Uterus (tissue), 4 donors: ENCODE measurements at places on chromosomes 1 and 21. TPM values are rescaled to one million over a fixed set of nuclear protein-coding genes. Genes with fewer than 3 reads are reported as not detected.

S100A16 gene
- 72.6 TPM for total RNA-seq

DNA sequence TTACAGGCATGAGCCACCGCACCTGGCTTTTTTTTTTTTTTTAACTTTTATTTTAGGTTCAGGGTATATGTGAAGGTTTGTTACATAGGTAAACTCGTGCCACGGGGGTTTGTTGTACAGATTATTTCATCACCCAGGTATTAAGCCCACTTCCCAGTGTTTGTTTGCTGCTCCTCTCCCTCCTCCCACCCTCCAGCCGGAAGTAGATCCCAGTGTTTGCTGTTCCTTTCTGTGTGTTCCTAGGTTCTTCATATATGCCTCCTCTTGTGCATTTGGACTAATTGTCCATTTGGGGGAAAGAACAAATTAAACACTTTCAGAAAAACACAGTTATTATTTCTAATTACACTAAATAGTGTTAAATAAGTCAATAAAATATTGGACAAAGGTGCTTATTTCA is 1.1 kb upstream of the SLC2A7 start:
- DNase-seq, result no peak

GRCh38 chr21:35225573-35225972 is 176.5 kb upstream of the RUNX1 start:
- DNase-seq, result no peak

DNA sequence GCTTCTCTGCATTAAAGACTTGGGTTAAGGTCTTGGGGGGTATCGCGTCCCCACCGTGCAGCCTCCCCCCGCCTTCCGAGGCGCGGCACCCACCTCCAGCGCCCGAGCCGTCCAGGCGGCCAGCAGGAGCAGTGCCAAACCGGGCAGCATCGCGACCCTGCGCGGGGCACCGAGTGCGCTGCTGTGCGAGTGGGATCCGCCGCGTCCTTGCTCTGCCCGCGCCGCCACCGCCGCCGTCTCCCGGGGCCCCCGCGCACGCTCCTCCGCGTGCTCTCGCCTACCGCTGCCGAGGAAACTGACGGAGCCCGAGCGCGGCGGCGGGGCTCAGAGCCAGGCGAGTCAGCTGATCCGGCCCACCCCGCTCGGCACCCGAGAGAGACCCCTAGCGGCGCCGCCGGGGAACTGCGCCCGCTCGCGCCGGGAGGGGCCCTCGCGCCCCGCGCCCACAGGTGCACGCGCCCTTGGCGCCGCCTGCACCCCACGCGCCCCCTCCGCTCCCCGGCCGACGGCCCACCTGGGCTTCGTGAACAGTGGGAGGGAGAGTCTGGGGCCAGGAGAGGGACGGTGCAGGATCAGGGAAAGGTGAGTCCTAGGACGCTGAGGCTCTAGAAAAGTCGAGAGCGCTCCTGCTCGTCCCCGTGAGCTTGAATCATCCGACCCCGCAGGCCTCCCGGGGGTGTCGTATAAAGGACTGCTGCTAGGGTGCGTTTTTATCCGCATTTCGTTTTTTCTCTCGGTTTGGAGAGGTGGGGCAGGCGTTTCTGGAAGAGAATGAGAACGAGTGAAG is at the start of gene APP:
APP (minus strand) TSS at position 300 of the 787 bp plus-strand sequence; CDS start at position 150, 150 bp downstream.
- DNase-seq, result peak; percentile 83

GRCh38 chr1:224168859-224169380 is 14.1 kb upstream of the DEGS1 start:
- peak; percentile 31 for DNase-seq

GRCh38 chr1:205454903-205455335 is 926 bp downstream of the BLACAT1 start:
- no peak for DNase-seq
